ENCODE measurements at places on chromosomes 13 and 19. TPM values are rescaled to one million over a fixed set of nuclear protein-coding genes. Genes with fewer than 3 reads are reported as not detected.

Gene HSH2D
- not detected for total RNA-seq

- peak; percentile 63 for DNase-seq
Observed at GRCh38 chr19:7366701-7367420, 18.1 kb downstream of the ARHGEF18 start.

GRCh38 chr19:4930664-4931063, 21.4 kb downstream of the UHRF1 start:
- no peak for DNase-seq

- no peak for DNase-seq
Observed at GRCh38 chr19:54662730-54663129, at the start of gene LILRB4. LILRB4 (plus strand) TSS chr19:54662985; CDS start chr19:54663034, 49 bp downstream.

- no peak for DNase-seq
Observed at GRCh38 chr13:77611068-77611467, 75.6 kb downstream of the SCEL start.

GRCh38 chr19:7858109-7858770, 15.9 kb downstream of the PRR36 start:
- no peak for DNase-seq

DNA sequence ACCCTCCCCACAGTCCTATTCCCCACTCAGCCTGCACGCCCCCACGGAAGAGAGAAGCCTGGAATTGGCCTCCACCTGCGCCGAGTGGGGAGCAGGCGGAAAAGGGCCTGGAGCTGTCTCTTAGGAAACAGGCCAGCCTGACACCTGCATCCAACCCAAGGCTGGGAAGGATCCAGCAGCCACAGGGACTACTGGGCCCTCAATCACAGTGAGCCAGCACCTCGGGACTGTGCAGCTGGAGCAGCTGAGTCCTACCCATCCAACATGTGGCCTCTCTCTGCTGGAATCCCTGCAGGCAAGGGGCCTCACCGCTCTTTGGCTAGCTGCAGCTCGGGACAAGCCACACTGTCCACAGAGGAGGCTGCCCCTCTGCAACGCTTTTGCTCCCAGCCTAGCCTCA, 8.3 kb upstream of the EPHX3 start:
- DNase-seq = no peak

DNA sequence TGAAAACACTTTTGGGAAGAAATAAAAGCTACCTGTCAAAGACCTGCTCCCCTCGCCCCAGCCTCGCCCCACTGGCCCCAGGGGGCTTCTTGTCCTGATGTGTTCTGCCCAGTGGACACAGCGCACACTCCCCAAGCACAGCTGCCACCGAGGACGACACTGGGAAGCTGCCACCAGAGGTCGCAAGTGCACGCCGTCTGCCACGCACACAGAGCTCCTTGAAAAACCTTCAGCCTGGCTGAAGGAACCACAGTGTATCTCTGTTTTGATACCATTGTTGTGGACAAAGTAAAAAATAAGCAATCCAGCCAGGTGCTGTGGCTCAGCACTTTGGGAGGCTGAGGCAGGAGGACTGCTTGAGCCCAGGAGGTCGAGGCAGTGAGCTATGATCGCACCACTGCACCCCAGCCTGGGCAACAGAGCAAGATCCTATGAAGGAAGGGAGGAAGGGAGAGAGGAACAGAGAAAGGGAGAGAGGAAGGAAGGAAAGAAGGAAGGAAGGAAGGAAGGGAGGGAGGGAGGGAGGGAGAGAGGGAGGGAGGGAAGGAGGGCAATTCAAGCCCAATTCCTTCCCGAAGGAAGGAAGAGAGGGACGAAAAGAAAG, 57.3 kb downstream of the CEBPG start:
- DNase-seq = peak; percentile 87
